ENCODE measurements at places on chromosomes 4 and X.

DNA sequence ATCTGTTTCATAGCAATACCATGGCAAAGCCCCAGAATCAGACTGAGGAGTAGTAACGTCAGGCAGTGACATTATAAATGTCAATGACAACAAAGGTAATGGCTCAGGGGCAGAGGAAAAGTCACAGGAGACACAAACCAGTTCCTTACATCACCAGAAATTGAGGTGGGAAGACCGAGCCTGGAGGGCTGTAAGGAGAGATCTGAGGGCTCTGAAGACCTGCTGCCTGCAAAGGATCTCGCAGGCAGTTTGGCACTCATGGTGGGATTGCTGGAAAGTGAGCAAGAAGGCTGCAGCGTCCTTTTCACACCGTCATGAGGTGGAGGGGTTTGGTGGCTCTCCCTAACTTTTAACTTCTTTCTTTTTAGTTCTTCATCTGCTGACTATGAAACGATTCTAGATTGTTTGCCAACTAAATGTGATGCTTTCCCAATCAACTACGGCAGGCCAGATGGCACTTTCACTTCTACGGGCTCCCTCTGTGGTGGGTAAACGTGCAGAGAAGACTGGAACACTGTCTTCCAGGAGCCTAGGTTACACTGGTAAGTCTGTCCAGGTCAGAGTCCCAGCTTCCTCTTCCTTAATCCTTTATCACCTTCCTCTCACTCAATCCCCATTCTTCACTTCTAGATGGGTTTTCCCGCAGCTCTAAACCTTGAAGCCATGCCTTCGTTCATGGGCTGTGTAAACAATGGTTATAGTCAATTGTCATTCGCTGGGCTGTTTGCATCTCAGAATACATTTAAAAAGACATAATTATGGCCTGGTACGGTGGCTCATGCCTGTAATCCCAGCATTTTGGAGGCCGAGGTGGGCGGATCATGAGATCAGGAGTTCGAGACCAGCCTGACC lies 58.2 kb downstream of the TBC1D9 start:
- DNase-seq: no peak

GRCh38 chr4:38002451-38003071 lies 42.4 kb downstream of the PTTG2 start:
- DNase-seq: no peak

GRCh38 chr4:89562746-89563145 lies 255.1 kb upstream of the GPRIN3 start:
- no peak for DNase-seq

DNA sequence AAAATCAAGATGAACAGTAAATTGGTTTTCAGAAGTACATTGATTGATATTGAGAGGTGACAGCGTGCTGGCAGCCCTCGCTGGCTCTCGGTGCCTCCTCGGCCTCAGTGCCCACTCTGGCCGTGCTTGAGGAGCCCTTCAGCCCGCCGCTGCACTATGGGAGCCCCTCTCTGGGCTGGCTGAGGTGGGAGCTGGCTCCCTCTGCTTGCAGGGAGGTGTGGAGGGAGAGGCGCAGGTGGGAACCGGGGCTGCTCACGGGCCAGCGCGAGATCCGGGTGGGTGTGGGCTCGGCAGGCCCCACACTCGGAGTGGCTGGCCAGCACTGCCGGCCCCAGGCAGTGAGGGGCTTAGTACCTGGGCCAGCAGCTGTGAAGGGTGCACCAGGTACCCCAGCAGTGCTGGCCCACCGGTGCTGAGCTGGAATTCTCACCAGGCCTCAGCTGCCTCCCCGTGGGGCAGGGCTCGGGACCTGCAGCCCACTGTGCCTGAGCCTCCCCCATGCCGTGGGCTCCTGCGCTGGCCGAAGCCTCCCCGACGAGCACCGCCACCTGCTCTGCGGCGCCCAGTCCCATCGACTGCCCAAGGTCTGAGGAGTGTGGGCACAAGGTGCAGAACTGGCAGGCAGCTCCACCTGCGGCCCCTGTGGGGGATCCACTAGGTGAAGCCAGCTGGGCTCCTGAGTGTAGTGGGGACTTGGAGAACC lies 25.2 kb downstream of the RAP2C start:
- DNase-seq: no peak

DNA sequence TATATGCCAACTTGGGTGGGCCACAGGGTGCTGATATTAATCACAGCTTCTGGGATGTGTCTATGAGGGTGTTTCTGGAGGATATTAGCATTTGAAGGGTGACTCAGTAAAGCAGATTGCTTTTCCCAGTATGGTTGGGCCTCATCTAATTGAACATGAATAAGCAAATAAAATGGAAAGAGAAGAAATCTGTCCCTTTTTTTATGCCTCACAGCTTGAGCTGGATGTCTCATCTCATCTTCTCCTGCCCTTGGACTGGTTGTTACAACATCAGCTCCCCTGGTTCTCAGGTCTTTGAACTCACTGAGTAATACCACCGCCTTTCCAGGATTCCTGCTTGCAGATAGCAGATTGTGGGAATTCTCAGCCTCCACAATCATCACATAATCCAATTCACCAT lies 1149.2 kb downstream of the PCDH18 start:
- DNase-seq: no peak

- no peak for DNase-seq
These were observed 60.0 kb upstream of the PAK3 start for GRCh38 chrX:111035991-111036390.

DNA sequence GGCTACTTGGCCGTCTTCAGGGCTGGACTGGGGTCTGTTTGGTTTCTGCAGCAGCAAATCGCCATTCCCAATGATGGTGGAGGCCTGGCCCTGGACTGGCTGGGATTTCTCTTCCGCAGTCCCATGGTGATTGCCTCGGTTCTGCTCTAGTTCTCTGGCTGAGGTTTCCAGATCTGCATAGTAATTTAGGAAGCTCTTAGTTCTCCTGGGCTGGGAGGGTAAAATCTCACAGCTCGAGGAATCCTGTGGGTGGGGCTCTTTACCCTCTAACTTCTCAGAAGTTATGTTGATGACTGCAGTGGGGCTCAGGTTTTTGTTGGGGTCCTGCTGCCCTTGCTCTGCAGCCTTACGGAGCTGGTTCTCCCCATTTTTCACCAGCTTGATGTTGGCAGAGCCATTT lies 200.6 kb downstream of the APBB2 start:
- no peak for DNase-seq

DNA sequence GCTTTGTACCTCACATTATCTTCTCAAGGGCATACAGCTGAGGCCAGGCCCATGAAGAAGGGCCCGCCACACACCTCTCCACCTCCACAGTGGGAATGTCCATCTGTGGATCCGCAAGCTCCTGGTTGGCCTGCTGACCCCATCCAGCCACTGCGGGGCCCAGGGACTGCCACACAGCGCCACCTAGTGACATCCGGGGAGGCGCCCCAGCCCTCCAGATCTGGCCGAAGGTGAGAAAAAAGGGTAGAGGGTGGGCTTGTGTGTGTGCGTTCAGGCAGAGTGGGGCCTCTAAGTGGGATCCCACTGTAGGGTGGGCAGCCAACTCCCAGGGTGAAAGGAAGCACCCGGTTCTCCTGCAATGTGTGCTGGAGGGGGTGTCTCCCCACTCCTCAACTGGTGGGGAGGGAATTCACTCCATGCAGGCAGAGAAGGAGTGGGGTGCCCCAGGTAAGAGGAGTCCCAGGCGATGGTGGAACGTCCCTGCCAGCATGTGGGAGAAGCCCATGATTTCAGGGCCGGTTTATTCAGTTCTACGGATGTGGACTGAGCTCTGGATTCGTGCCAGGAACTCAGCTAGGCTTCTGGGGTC lies 117.3 kb downstream of the ENPP6 start:
- peak; percentile 68 for DNase-seq

- no peak for DNase-seq
These were observed 131.8 kb upstream of the MAD2L1 start for GRCh38 chr4:120198411-120198810.

DNA sequence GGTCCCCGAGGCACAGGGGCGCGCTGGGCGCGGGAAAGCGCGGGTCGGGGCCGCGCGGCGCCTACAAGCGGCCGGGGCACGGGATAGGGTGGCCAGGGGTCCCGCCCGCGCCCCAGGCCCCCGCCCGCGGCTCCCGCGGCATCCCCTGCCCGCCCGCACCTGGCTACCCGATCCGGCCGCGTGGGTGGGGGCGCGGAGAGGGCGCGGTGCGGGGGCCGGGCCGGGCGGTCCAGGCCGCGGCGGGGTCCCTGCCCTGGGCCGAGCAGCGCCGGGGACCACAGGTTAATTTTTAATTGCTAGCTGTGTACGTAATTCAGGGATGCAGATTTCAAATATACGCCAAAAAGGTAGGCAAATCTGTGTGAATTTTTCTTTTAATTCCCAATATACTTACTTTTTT lies 44.3 kb upstream of the FAM47C start:
- DNase-seq: no peak

- no peak for DNase-seq
These were observed 55.2 kb downstream of the TRMT44 start for GRCh38 chr4:8495803-8496202.

DNA sequence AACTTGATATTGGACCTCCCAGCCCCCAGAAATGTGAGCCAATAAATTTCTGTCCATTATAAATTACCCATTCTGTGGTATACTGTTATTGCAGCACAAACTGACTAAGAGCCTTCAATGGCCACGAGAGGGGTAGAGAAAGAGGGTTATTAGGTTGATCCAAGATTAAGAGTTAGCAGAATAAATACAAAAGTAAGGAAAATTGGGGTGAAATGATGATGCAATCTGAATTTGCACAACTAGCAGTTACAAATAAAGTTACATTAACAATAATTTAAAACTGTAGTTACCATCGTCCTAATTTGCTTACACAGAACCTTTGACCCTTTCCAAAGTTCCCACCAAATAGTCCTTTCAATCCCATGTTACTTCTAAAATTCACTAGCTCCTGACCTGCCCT lies 54.2 kb downstream of the F8 start:
- DNase-seq: no peak

Data from H9 (cell line).